Caudate nucleus (tissue), 63 donors: ENCODE measurements at places on chromosomes 7 and 10.

GRCh38 chr10:5953676-5954075, 23.7 kb downstream of the IL15RA start:
- DNase-seq = no peak

DNA sequence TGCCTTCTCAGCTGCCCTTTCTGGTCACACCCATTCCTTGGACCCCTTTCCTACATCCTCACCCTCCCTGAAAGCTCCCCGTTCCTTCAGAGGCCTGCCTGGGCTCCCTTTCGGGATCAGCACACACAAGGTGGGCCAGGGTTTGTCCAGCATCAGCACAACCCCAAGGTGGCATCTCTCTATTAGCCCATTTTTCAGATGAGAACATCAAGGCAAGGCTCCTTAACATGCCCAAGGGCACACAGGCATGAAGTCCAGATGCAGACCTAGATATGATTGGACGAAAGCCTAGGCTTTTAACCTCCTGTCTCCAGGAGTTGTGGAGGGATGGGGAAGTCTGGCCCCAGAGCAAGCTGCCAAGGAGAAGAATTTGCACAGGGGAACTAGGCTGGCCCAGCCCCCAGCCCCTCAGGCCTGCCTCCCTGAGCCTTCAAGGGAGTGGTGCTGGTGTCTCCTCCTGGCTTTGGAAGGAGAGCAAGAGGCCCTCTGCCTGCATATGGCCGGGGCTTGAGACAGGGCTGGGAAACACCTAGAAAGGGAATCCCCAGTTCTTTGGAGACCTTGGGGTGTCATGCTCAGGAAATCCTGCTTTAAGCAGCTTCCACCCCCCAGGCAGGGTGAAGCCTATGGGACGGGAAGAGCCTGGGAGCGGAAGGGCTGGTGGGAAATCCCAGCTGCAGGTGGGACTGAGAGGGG, 9.0 kb upstream of the VSIR start:
- no peak for DNase-seq

- no peak for DNase-seq
Observed at GRCh38 chr7:26186364-26187311, 13.9 kb downstream of the HNRNPA2B1 start.

DNA sequence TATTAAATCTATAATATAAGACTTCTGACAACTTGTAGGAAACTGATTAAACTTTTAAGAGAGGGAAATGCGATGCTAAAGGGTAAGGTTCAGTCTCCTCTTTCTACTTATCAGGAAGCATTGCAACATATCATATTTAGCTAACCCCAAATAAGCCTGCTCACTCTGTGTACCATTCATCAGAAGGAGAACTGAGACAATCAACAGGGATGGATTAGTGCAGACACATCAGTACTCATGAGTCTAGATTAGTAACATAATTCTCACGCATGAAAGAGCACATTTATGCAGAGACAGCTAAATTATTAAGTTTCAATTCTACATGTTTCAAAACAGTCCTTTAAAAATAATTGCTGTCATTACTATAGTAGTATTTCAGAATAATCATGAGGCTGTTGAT, 354.2 kb upstream of the ZWINT start:
- no peak for DNase-seq

GRCh38 chr7:70098133-70098561, 499.9 kb downstream of the AUTS2 start:
- no peak for DNase-seq

GRCh38 chr7:106112972-106113421, 885 bp upstream of the SYPL1 start:
- no peak for DNase-seq

- DNase-seq = no peak
Observed at GRCh38 chr7:107718456-107719193, 25.3 kb upstream of the CBLL1 start.

DNA sequence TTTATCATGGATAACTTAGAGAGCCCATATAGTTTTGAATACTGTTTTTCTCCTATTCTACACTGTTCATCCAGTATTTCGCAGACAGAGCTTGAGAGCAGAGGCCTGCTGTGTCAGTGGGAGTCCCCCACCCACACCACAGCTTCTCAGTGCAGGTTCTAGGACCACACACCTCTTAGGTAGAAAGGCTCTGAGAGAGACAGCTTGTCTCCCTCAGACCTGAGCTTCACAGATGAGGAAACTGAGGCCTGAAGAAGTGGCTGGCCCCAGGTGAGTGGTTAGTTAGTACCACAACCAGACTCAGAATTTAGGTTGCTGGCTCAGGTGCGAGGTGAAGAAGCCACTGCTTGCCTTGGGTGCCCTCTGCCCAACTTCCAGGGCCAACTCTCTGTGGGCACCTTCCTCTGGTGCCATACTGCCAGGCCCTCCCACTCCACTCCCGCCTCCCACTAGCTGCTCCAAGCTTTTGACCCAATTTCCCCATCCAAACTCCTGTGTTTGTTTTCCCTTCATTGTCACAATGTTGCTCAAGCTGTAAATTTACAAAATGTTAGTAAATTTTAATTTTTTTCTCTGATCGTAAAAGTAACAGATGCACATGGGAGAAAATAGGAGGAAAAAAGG, 7.6 kb upstream of the HILPDA start:
- DNase-seq = no peak

DNA sequence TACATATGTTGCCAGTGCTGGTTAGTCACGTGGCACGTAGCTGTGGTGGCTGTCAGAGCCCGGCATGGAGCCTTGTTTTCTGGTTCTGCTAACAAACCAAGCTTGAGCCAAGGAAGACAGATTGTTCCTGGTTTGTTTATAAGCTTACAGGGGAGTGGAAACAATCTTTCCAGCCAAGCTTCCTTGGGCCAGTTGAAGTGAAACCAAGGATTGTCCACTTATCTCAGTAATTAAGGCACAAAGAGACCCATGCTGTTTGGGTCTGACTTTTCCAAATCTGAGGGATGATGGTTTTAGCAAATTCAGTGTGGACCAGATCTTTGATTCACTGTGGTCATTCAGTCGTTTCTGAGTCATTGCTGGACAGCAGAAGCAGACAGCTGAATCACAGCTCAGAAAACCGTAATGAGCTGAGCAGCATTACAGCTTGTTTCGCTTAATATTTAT, 297.3 kb upstream of the COBL start:
- no peak for DNase-seq

- no peak for DNase-seq
Observed at GRCh38 chr10:1251769-1252168, 195.6 kb downstream of the WDR37 start.

- no peak for DNase-seq
Observed at GRCh38 chr7:108650467-108650866, 80.8 kb downstream of the DNAJB9 start.

DNA sequence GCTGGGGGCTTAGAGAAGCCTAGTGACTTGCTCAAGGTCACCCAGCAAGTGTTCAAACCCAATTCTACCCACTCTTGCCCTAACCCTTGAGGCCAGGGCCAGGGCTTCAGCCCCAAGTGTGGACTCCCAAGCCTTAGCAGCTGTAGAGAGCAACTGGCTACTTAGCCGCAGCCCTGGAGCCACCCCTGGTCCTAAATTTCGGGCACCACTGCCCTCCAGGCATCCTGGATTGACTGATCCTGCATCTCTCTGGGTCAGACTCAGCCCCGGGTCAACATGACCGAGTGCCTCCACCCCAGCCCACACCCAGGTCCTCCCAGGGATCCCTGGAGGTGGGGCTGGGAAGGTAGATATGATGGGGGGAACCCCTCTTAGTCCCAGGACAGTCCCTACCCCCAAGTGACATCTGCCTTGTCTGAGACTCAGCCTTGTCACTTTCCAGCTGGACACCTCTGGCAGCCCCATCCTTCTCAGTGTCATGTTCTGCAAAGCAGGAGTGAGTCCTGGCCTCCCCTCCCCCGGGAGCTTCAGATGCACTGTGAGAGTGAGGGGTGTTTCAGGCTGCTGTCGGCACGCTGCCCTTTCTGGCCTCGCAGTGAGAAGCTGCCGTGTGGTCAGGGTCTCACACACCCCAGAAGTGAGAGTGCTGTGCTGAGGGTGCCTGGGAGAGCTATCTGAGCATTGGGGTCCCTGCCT, 89.8 kb downstream of the ZMIZ1 start:
- no peak for DNase-seq

GRCh38 chr10:77639756-77640155, 2.1 kb upstream of the KCNMA1 start:
- no peak for DNase-seq

DNA sequence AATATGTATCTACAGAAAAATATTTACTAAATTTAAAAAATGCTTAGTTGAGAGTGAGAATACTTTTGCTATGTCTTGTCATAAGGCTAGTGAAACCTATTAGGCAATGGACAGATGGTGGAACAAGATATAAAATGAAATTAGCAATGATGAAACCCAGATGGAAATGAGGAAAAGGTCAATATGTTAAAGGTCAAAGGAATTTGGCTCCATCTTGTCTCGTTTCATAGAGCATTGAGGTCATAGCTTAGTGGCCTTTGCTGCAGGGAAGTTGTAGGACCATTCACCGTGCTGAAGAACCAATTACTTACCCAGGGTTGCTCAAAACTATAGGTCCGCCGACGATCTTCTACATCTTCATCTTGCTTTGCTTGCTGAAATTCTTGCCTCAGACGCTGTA, 683.9 kb downstream of the PARD3 start:
- no peak for DNase-seq

- no peak for DNase-seq
Observed at GRCh38 chr7:147510923-147511322, 1079.6 kb upstream of the C7orf33 start.

GRCh38 chr7:16515785-16516685, 10.6 kb upstream of the LRRC72 start:
- no peak for DNase-seq

DNA sequence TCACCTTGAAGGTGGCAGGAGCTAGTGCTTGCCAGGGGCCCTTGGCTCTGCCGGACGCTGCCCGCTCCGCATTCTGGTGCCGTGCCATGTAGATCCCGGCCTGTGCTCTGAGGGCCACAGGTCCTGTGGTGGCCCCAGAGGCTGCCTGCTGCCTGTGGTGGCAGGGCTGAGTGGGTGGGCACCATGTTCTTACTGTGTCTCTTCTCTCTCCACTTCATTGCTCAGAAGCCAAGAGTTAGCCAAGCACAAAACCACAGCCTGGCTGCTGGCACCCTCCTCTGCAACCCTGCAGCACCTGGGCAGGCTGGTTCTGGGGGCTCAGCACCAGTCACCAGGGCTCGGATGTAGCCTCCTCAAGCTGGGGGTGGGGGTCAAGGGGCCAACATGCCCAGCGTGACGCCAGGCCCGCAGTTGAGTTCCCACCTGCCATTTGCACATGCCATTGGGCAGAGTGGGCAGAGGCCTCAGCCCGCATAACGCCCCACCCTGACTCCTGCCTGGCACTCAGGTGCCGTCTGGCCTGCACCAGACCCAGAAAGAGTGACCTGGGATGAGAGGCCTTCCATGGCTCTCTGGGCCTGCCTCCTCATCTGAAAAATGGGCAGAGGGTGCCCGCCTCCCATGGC, 16.3 kb downstream of the ZMIZ1 start:
- no peak for DNase-seq

DNA sequence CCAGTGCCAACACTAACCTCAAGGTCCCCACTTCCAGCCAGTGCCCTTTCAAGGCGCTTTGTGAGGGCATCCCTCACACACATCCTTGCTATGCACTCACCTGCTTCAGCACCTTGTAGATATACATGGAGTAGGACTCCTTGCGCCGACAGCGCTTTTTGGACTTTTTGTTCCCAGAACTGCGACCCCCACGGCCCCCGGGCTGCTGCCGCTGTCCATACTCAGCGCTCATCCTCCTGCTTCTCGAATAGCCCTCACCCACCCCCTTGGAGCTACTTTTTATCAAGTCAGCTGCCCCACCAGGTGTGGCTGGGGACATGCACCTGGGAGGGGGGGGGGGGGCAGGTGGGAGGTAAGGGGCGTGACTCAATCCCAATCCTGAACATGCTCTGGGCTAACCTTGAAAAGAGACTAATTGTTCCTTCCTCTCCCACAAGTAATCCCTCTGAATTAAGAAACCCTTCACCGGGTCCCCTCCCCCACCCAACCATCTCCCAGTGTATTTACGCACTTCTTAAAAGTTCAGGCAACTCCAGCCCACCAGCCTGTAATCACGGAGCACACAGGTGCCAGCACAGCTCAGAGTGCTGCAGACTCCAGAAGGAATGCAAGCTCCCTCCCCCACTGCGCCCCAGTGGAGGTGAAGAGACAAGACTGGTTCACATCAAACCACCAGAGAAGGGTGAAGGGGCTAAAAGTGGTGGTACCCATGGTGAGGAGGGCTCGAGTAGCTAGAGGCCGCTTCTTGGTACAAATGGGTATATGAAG, at the start of gene H2BK1:
Gene H2BK1 (minus strand): TSS at position 402 of the 768 bp plus-strand sequence. CDS start 170 bp downstream, at position 232.
- DNase-seq = no peak

GRCh38 chr10:88019753-88020152, 156.3 kb downstream of the PTEN start:
- DNase-seq = no peak

- DNase-seq = no peak
Observed at GRCh38 chr7:80656029-80656428, 17.6 kb downstream of the CD36 start.

GRCh38 chr7:98191668-98192431, 19.4 kb upstream of the BHLHA15 start:
- no peak for DNase-seq

DNA sequence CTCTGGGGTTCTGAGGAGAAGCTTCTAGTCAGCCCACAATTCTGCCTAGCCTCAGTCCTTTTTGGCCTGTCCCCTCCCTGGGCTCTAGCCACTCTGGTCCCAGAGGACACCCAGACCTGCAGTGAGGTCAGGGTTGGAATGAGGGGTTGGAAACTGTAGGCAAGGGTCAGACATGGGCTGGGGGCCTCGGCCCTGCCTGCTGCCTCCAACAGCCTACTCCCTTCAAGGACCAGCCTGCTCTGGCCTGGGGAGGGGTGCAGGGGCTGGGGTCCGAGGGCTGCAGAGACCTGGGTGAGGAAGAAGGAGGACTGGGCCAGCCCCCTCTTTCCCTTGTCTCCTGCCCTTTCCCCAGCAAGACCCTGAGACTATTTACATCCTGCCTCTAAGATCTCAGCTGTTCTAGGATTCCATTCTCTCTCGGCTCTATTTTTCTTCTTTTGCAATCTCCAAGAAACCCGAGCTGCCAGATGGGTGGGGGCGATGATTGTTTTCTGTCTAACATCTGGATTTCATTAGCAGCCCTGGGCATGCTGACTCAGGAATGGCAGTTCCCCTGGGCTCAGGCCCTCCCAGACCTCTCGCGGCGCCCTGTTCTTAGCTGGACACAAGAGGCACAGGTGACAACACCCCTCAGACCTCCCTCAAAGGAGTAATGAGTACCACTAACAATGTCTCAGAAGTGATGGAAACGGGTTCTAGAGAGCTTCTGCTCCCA, 23.1 kb downstream of the ZCCHC24 start:
- no peak for DNase-seq
